D341Med (cell line): ENCODE measurements at places on chromosomes 4 and X.

- no peak for DNase-seq
Observed at GRCh38 chr4:187999406-187999932, 3.9 kb downstream of the ZFP42 start.

- DNase-seq: no peak
Observed at GRCh38 chr4:26899991-26900390, 39.4 kb downstream of the STIM2 start.

DNA sequence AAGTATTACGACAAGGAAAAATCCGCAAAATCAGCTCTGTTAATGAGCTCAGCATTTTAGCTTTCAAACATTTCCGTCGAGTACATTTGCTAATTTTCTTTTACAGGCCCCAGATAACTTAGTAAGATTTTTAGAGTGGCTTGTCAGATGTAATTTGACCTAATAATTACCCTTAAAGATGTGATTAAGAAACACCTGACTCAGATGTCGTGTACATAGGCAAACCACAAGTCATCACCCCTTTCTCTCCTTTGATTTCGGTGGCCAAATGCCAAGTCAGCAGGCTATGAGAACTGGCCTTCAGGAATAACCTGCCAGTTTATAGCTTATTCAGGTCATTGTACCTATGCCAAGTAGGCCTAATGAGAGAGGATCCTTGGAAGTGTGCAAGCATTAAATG lies 369.6 kb downstream of the PCDH7 start:
- no peak for DNase-seq

- no peak for DNase-seq
Observed at GRCh38 chrX:21996872-21997455, 35.2 kb upstream of the PHEX start.

GRCh38 chrX:9257718-9258420 lies 207.0 kb upstream of the TBL1X start:
- DNase-seq: no peak

DNA sequence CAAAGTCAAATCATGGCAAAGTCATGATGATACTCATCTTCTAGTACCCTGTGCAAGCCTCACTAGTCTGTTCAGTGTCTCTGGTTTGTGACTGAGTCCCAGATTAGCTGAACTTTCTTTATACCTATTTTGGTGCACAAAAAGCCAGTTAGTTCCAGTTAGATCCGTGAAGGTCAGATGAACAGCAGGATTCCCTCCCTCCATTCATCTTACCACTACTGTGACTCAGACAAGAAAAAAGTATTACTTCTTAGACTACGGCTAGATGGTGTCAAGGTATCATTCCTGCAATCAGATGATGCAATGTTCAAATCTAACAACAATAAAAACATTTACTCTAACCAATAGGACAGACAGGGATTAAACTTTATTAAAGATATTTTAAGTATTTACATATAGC lies 30.4 kb downstream of the ARHGEF6 start:
- DNase-seq: no peak

GRCh38 chr4:1203026-1203616 lies 30.7 kb upstream of the SPON2 start:
- DNase-seq: no peak

GRCh38 chr4:110850461-110851442 lies 227.9 kb upstream of the PITX2 start:
- no peak for DNase-seq

DNA sequence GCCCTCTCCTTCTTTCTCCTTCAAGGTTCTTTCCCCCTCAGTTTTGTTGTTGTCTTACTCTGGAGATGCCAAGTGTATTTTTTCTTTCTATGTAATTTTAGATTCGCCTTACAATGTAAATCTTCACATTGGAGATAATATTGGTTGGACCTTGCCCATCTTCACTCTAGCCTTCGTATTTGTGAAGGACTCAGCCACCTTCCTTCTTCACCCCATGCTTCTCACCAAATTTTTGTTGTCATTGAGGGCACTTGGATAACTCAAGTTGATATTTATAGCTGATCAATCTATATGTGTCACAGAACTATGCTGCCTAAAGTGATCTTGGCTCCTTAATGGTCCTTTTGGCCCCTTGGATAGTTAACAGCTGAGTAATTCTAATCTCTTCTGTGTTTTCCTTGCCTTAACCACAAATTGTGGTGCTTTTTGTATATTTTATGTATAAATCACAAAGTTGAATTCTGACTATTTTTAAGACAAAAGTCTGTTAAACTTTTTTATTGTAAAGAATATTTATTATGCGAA lies 6.5 kb downstream of the SPRY1 start:
- no peak for DNase-seq

- DNase-seq: no peak
Observed at GRCh38 chr4:150944660-150945059, 70.4 kb downstream of the LRBA start.

DNA sequence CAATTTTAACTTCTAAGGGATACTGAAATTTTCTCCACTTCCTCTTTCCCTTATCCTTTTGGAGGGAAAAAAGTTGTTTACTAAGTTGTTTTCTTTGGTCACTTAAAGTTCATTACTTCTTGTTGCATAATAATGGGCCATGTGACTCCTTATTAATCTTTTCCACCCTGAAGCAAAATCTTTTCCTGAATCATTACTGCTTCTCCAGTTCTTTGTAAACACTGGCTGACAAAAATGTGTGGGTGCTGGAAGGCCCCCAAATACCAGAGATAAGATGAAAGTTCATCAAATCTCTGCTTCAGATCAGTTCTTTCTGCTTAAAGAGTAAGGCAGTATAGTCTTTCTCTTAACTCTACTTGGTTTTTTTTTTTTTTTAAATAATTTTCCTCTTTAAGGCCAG lies 108.9 kb upstream of the NHS start:
- DNase-seq: no peak

DNA sequence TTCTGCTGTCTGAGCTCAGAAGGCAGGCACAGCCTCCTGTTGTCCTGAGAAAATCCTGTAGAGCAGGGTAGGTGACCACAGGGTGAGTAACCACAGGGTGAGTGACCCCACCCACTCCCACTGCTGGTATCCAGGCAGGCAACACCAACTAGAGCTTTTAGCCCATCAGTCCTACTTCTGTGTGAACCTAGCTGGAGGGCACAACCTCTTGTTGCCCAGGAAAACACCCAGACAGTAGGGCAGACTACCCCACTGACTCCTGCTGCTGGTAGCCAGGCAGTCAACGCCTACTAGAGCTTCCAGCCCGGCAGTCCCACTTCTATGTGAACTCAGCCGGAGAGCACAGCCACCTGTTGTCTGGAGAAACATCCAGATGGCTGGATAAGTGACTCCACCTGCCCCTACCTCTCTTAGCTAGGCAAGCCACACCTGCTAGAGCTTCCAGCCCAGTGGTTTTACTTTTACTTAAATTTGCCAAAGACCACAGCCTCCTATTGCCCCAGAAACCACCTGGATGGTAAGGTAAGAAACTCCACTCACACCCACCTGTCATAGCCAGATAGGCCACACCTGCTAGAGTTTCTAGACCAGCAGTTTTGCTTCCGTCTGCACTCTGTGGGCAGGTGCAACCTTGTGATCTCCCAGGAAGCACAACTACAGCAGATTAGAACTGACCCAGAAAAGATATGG lies 371.6 kb downstream of the INPP4B start:
- no peak for DNase-seq

- DNase-seq: peak; percentile 30
Observed at GRCh38 chr4:81684352-81684751, 212.6 kb upstream of the RASGEF1B start.

DNA sequence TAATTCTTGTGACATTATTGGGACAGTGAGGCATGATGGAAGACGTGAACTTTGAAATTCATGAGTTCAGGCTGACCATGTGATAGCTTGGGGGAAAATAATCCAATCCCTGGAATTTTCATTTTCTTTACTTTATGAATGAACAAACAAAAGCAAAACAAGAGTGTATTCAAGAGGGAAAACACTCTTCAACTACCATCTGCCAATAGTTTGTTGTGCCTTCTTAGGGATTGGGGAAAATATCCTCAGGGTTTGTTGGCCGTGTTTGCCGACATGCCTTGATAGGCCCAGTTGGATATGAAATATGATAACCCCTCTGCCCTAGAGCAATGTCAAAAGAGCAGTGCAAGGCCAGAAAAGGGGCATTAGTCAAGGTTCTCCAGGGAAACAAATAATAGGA lies 80.8 kb upstream of the CLNK start:
- no peak for DNase-seq

- DNase-seq: no peak
Observed at GRCh38 chrX:68249903-68250302, 183.4 kb downstream of the OPHN1 start.

- DNase-seq: peak; percentile 15
Observed at GRCh38 chr4:8905773-8906667, 34.4 kb upstream of the HMX1 start.

- DNase-seq: no peak
Observed at GRCh38 chr4:80136270-80136669, 61.0 kb upstream of the PRDM8 start.

DNA sequence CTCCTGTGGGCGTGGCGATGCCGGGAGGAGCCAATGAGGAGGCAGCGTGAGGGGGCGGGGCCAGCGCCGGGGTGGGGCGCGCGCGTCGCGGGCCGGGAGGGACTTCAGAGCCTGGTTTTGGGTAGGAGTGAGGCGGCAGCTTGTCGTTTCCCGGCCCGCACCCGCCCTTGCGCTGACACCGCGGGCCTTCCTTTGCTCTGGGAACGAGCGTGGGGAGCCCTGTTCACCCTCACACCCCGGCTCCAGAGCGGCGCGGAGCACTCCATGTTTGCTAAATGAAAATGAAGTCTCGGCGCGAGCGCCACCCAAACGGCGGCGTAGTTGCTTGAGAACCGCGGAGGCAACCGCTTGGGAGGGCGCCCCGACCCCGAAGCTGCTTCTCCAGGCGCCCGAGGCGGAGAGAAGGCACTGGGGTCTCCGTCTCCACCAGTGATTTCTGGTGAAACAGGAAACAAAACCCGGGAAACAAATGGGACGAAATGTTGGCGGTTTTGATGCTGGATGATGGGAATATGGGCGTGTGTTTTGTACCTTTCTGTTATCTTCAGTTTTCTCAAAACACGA lies 497 bp upstream of the GRPEL1 start:
- DNase-seq: no peak

GRCh38 chrX:75151827-75152592 lies 4.1 kb downstream of the ABCB7 start:
- no peak for DNase-seq

- DNase-seq: no peak
Observed at GRCh38 chrX:148035380-148035779, 54.2 kb downstream of the FMR1NB start.

GRCh38 chr4:24671849-24672248 lies 87.5 kb upstream of the DHX15 start:
- DNase-seq: no peak

- no peak for DNase-seq
Observed at GRCh38 chr4:52576961-52577623, 82.0 kb downstream of the USP46 start.

GRCh38 chrX:109716431-109717028 lies 16.5 kb downstream of the ACSL4 start:
- no peak for DNase-seq

- no peak for DNase-seq
Observed at GRCh38 chr4:147658501-147658900, 25.5 kb downstream of the PRMT9 start.

- DNase-seq: no peak
Observed at GRCh38 chr4:139316733-139317132, 14.5 kb upstream of the NDUFC1 start.

- no peak for DNase-seq
Observed at GRCh38 chrX:150574559-150575418, 6.4 kb downstream of the MTM1 start.

DNA sequence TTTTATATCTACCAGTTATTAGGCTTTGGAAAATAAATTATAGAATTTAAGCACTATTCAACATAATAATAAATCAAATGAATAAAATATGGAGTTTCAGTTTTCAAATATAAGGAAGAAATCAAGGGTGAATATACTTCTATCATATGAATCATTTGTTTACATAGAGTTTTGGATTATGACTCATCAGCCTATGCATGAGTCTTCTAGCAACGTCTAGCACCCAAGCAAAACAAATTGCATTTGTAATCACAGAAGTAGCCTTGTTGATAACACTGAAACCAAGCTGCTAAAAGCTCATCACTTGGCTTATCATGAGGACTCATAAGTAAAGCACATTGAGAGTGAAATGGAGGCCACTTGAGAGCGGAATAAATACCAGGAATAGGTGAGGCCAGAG lies 434.6 kb downstream of the PCDH11X start:
- DNase-seq: no peak

GRCh38 chr4:187181054-187181453 lies 457.4 kb upstream of the FAT1 start:
- no peak for DNase-seq

GRCh38 chrX:4450177-4450576 lies 736.7 kb upstream of the PRKX start:
- DNase-seq: no peak
